NCI-H1092 treated with DMSO at 0.1 percent for 48 hours (cell line): ENCODE measurements at places on chromosomes 11 and 22.
A peak's percentile ranks its signal among the peaks of the same experiment; 100 is the strongest.

GRCh38 chr11:128701936-128702335 lies 8.1 kb downstream of the FLI1 start:
- no peak for DNase-seq

GRCh38 chr22:23008896-23009295 lies 61.4 kb upstream of the GNAZ start:
- DNase-seq = no peak

- no peak for DNase-seq
Observed at GRCh38 chr11:129291546-129291945, 84.1 kb upstream of the BARX2 start.

DNA sequence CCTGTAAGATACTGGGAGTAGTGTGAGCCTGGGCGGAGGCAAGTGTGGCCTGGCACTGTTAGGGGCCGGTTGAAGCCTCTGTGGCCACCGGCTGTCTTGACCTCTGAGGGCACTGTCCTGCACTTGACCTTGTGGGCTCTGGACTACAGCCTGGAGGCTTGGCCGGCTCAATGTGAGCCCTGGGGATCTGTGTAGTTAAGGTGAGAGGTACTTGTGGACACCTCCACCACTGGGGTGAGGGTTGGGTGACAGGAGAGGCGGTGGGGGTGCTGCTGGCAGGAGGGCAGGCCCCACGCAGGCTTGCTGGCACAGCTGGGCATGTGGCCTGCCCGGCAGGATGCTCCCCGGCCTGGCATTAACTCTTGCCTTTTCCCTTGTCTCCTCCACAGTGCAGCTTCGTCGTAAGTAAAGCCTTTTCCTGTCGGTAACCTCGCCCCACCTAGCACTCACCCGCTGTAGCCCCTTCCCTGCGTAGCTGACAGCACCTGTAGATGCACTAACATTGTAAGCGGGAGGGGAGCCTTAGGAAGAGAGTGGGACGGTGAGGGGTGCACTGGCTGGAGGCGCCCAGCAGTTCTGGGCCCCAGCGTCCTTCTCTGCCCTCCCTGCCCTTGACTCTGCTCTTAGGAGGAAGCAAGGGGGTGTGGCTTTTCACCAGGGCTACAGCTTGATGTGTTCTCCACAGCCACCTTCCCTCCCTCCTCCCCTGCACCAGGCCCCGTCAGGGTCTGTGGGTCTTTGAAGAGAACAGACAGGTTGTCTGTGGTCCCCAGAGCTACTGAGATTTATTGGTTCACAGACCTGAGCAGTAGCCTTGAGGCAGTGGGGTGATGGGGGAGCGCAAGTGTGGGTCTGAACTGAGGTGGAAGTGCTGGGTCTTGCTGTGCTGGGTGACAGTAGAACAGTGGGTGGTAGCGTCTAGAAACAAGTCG lies 17.6 kb downstream of the INCENP start:
- DNase-seq = no peak

GRCh38 chr22:43128928-43129424 lies 14.2 kb downstream of the MCAT start:
- DNase-seq = no peak

- no peak for DNase-seq
Observed at GRCh38 chr11:118670063-118670462, 9.4 kb downstream of the TREH start.

DNA sequence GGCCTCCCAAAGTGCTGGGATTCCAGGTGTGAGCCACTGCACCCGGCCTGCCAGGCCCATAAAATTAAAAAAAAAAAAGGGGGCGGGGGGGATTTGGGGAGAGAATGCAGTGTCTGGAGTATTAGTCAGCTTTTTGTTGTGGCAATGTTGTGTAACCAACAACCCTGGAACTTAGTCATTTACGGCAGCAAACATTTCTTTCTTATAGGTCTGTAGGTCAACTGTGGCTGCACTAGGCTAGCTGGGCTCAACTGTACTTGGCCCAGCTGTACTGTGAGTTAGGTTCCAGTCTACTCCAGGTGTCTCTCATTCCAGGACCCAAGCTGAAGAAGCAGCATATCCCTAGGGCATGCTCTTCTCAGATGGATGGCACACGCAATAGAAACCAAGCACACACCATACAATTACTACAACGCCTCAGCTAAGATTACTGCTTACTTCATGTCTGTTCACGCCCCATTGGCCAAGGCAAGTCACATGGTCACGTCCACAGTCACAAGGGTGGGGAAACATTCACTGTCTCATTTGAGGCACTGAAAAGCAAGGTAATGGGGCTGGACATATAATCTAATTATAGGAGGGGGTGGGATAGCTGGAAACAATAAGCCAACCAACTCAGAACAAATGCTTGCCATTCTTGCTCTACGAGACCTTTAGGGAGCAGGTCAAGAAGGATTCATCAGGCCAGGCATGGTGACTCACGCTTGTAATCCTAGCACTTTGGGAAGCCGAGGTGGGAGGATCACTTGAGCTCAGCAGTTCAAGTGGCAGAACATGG lies 10.4 kb upstream of the SPINDOC start:
- DNase-seq = no peak

DNA sequence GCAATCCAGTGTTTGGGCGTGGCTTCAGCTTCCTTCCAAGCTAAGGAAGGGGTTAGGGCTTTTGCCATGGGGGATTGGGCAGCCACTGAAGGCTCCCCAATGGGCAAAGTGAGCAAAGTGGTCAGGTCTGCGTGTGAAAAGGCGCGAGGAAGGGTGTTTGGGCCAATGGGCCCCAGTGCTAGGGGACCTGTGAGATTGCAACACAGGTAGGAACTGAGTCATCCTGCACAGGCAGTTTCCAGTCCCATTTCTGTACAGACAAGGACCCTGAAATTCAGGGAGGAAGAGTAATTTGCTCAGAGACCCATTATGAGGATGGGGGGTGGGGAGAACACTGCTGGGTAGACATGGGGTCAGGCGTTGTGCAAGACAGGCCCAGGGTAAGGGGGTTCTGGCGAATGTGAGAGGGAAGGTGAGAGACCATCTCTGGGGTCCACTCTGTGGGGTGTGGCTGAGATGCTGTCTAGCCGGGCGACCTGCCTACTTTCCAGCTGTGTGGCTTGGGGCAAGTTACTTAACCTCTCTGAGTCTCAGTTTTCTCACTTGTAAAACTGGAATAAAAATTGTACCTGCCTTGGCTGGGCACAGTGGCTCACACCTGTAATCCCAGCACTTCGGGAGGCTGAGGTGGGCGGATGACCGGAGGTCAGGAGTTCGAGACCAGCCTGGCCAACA lies 7.3 kb downstream of the CCDC88B start:
- no peak for DNase-seq

- DNase-seq = no peak
Observed at GRCh38 chr22:20061481-20061861, 18.6 kb upstream of the DGCR8 start.

DNA sequence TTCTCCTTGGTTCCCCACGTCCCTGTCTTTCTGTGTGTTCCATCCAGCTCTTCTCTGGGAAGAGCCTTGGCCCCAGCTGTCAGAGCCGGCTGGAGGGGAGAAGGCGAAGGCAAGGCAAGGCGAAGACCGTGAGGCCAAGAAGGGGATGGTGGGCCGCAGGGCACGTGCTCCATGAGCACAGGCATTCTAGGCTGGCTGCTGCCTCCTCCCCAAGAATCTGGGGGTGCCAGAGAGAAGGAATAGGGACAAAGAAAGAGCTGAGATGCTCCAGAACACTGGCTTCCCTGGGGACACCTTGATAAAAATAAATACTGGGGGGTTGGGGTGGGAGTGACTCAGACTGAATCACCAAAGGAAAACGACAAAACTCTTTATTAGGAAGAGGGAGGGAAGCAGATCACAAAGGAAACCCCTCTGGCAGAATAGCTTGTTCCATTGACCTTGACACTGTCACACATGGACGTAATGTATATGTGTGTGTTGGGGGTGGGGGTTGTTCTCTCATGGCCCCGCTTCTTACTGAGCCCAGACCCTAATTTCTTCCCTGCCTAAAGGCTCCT lies 52.5 kb downstream of the NECTIN1 start:
- DNase-seq = no peak

DNA sequence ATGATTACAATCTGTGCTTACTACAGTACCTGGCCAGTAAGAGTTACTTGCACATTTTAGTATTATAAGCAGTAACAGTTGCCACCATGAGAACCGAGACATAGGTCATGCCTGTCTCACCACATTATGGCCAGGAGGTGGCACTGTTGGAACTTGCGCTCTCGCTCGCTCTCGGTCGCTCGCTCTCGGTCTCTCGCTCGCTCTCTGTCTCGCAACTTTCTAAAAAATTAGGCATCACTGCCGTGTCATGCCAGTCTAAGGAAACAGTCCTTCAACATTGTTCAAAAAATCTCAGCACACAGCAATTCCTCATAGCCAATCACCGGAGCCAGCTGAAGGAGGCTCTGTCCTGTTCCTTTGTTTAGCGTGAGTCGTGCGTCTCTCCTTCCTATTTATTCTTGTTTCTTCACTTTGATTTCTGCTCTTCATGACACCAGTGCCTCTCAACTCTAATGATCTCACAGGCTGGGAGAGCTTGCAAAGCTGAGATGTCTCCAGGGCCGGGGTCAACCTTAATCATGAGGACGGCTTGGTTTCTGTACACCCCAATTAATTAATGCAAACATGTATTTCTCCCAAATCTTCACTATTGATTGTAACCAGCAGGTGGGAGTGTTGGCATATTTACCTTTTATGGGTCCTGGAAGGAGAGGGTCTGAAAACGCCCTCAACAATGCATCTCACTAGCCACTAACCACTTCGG lies 6.3 kb upstream of the ADAMTS8 start:
- DNase-seq = peak; percentile 90

GRCh38 chr11:104433751-104434150 lies 269.8 kb upstream of the PDGFD start:
- no peak for DNase-seq

GRCh38 chr11:15836795-15837194 lies 519.6 kb downstream of the SOX6 start:
- no peak for DNase-seq

GRCh38 chr11:128738942-128739341 lies 45.1 kb downstream of the FLI1 start:
- DNase-seq = no peak

DNA sequence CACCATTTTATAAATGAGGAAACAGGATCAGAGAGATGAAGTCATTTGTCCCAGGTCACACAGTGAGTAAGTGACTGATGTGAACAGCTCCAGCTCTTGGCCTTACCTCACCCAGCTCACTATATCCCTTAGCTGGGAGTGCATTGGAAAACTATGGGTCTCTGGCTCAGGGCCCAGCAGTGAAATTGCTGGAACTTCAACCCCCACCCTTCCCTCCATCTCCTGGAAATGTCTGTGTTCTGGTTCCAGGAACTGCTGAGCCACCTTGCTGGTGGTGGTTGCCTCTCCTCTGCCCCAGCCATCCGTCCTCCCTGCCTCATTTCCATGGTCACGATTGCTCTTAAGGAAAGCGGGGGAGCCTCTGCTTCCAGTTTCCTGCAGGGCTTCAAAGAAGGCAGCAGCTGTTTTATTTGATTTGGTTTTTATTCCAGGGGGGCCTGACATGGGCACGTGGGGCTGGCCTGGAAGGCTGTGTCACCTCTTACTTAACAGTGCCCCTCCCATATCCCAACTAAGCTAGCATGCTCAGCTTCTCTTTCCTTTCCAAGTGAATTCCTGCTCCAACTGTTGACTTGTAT lies 46.2 kb upstream of the CSTF3 start:
- no peak for DNase-seq

- DNase-seq = no peak
Observed at GRCh38 chr22:28442711-28443525, 236.7 kb downstream of the TTC28 start.

GRCh38 chr11:95091663-95092180 lies 2.1 kb downstream of the ENDOD1 start:
- DNase-seq = no peak

DNA sequence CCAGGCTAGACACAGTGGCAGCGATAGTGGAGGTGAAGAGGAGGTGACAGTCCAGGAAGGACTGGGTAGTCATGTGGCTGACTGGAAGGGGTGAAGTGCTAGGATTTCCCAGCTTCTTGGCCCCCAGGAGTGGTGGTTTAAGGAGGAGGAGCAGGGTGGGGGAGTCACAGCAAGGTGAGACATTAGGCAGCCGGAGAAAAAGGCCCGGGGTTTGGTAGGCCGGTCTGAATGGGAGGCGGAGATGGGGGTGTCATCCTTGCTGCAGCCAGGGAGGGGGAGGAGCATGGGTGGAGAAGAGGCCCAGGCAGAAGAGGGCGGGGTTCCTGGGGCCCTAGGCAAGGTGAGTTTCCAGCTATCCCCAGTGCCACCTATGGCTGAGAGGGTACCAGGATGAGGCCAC lies 6.1 kb downstream of the SIPA1 start:
- no peak for DNase-seq

- DNase-seq = no peak
Observed at GRCh38 chr11:69173925-69174581, 18.3 kb downstream of the SMIM38 start.

- DNase-seq = no peak
Observed at GRCh38 chr22:50209893-50210292, 9.1 kb downstream of the SELENOO start.

DNA sequence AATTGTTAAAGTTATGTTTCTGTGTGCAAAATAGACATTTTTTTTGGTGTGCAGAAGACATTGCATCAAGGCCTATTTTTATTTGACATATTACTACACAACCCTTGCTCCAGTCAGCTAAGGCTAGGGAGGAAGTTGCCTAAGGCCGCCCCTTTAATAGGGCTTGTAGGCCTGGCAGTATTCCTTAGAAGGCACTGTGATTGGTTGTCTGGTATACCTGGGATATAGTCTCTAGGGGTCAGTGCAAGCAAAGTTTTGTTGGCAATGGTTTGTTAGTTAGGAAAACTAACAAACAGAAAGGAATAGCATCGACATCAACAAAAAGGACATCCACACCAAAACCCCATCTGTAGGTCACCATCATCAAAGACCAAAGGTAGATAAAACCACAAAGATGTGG lies 16.9 kb downstream of the CCDC15 start:
- no peak for DNase-seq

- DNase-seq = no peak
Observed at GRCh38 chr11:19918302-19919049, 205.8 kb downstream of the NAV2 start.

DNA sequence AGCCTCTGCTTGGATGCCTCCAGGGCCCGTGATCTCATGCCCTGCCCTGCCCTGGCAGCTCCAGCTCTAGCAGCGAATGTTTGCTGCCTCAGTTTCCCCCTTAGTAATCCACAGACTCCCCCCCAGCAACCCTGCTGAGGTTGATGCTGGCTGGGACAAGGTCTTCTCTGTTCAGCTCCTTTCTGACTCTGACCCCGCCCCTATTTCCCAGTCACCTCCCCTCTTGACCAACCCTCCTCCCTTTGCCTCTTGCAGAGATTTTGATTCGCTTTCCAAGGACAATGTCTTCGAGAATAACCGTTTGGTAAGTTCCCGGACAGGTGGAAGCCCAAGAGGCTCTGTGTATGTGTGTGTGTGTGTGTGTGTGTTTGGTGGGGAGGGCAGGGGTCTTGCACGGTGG lies 5.6 kb downstream of the MICALL1 start:
- DNase-seq = no peak

GRCh38 chr11:96141626-96142025 lies 201.4 kb downstream of the MAML2 start:
- DNase-seq = no peak

DNA sequence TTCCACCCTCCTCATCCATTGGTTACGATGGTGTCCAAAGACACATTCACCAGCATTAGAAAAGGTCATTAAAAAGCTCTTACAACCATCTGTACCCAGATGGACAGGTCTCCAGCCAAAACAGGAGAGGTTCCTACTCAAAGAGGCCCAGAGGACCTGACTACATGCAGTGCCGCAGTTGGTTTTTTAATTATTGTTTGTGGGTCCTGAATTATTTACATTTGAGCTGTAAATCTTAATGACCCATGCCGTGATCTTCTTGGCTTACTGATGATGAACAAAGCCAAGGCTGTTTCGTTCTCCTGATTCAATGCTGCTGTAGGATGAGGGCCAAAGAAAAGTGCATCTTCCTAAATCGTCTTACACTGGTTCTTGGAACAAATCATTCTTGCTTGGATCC lies 83.7 kb downstream of the CADM1 start:
- peak; percentile 92 for DNase-seq
